Mesothelial cell of epicardium (in vitro differentiated cells): ENCODE measurements at places on chromosomes 11 and 22.

DNA sequence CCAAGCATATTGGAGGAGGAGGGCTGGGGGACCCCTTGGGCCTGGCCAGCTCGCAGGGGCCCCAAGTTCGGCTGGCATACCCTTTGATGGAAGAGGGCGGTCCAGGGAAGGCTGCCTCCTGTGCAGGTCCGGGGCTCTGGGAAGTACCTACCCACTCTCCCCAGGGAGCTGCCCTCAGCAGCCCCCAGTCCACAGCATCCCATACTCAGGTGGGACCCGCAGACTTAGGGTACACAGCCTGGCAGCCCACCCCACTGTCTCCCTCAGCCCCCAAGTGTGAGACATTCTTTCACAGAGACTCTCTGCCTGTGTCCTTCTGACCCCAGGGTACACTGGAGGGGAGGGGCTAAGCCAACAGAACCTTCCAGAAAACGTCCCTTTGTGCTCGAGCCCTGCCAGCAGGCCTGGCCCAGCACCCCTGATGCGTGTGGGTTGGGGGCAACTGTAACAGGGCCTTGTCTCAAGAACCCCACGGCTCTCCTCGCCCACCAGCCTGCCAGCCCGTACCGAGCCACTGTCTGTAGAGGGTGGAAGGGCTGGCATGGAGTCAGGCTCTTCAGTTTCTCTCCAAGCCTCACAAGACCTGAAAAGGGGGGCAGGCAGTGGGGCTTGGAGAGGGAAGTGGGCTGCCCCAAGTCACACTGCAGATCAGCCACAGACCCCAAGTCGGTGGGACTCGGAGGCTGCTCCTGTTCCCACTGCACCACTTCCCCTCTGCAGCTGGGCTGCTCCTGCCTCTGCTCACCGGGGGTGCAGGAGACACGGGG is 7.0 kb upstream of the TNFRSF13C start:
- no peak for DNase-seq

DNA sequence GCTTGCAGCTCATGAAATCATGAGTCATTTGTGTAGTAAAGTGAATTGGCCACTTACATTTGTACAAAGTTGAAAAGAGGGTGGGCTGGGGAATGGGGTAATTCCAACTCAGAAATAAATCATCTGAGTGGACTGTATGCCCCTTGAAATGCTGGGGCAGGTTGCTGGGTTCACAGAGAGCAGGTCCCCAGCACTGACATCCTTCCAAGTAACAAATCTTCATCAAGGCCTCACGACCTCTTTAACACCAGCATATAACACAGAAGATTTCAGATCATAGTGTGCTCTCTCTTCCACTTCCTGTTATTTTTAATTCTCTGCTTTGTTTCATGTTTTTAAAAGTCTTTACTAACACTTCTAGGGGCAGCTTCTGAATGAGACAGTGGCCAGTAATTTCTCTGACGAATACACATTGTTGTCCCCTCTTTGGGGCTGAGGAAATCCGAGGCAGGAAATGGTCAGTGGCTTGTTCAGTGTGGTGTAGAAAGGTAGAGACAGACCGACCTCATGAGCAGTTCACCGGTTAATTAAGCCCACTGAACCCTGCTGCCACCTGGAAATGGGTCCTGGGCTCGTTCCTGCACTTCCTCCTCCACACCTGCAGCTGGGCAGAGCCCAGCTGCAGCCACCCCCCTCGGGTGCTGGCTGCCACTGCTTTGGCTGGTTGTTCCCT is 127.7 kb downstream of the MAML2 start:
- no peak for DNase-seq

DNA sequence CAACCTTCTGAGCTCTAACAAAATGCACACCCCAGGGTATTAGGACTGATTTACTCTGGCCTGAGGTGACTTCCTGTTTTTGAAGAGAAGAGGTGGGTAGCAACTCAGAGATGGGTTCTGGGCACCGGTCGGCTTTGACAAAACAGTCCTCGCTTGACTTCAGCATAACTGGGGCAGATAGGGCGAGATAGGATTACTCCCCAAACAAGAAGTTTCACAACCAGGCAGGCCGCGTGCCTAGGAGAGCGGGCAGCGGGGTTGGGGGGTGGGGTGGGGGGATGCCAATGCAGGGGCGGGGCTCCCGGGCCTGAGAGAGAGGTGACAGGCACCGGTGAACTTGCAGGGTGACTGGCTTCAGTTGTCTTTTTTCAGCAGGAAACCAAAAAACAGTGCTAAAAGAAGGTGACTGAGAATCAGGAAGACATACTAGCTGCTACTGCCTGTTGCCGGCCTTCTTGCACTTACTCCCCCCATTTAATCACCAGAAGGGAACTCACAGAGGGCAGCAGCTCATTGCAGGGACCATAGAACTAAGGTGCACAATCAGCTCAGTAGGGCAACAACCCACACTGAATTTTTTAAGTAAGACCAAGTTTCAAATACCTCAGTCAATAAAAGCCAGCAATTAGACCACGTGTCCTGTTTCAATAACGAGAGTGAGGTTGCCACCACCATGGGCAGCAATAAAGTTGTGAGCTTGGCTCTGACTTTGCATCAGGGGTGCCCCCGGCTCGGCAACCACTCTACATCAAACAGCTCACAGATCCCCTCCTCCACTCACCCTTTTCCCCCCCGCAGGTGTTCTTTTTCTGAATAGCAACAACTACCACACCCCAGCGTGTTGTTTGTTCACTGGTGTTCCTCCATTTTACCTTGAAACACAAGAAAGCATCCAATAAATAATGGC is 37.2 kb upstream of the ETS1 start:
- DNase-seq: no peak

DNA sequence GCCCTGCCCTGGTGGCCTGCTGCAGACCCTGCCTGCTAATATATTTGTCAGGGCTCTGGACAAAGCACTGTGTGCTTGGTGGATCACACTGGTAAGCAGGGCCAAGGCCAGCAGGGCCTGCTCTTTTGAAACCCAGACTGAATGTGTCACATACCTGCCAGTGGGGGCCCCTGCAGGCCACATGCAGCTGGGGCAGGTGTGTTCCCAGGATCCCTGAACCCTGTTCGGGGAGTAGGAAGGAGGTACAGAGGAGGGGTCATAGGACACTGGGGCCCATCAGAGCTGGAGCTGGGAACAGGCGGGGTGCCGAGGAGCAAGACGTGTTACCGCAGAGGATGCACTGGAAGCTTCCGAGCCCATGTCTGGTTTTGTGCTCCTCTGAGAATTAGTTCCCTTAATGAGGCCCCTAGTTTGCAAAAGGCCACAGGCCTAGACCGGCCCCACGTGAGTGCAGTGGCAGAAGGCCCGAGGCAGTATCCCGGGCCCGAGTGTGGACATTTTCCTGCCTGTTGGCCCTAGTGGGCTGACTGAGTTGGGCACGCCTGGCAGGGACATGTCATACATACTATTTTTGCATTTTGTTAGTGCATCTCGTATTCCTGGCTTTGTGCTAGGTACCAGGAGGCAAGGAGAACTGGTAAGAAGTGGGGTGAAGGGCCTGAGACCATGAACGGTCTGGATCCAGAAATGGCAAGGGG is 11.2 kb upstream of the ACR start:
- no peak for DNase-seq

DNA sequence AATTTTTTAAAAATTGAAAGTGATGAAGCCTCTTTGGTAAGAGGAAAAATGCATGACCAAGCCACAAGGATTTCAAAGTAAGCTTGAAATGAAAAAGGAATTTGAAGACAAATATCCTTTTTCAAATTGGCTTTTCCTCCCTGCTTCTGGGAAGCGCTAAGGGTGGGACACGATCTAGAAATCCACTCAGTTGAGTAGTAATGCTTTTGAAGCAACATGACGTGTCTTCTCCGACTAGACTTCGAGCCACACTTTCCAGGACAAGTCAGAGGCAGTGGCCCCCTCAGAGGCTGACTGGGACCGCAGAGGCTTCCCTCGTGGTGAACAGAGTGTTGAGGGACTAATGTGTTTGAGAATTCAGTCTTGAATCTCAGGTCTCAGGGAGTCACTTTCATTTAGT is 39.8 kb downstream of the KREMEN1 start:
- DNase-seq: no peak

GRCh38 chr11:12289667-12290476 is 87.5 kb upstream of the PARVA start:
- no peak for DNase-seq

DNA sequence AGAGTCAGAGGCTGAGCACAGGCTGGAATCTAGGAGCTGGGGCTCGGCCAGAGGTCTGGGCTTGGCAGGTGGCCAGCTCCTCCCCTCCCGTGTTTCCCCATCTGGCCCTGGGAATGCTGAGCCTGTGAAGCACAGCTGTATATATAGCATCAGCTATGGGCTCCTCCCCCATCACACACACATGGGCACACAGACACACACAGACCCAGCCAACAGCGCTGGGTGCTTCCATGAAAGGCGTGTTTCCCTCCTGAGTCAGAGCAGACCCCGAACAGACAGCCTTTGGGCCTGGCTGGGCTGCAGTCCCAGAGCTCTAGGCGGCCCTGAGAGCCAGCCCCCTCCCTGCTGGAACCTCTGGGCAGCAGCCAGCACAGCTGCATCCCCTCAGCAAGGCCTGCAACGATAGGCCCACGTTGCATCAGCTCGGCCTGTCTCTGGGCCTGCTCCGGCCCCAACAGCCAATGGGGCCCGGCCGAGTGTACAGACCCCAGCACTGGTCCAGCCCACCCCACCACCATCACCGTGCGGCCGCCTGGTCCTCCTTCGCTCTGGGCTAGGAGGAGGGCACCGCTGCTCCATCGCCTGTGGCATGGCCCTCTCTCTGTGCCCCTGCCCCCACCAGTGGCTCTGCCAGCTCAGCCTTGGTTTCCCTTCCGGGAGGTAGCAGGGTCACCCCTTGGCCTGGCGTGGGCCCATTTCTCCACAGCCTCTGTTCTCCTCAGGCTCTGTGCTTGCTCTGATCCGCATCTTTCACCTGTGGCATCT is 7.6 kb upstream of the SERPINH1 start:
- peak; percentile 79 for DNase-seq

DNA sequence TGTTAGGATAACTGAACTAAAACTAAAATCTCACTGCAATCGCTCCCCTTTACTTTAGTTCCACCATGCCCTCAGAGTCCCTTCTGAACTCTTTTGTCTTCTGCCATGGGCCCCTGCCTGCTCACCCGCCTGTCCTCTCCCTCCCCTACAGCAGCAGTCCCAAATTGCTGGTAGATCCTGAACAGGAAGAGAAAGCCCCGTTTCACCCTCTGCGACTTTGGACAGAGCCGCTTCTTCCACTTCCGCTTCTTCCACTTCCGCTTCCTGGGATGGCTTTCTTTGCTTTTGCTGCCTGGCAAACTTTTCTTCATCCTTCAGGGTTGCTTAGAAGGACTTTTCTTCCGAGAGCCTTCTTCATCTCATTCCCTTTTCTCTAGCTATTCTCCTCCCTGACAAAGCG is 35.7 kb upstream of the TLCD5 start:
- no peak for DNase-seq

DNA sequence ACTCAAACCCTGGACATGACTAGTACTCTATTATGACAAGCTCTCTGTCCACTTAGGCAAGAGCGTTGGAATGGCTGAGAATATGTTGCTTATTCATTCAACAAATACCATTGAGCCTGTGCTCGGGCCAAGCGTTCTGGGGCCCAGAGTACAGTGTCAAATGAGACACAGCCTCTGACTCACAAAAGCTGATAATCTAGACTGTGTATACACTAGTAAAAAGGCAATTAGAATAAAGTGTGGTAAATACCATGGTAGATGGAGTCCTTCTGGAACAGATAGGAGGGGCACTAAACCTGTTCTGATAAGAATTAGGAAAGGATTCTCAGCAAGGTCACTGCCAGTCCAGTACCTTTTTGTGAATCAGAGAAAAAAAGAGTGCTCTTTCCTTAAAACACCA is 24.7 kb downstream of the KCNE3 start:
- no peak for DNase-seq

DNA sequence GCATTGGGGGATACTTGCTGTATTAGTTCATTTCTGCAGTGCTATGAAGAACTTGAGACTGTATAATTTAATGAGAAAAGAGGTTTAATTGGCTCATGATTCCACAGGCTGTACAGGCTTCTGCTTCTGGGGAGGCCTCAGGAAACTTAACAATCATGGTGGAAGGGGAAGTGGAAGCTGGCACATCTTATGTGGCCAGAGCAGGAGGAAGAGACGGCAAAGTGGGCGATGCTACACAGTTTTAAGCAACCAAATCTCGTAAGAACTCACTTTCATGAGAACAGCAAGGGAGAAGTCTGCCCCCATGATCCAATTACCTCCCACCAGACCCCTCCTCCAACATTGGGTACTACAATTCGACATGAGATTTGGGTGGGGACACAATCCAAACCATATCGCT is 55.1 kb downstream of the TMPRSS5 start:
- no peak for DNase-seq

- no peak for DNase-seq
These were observed 90.0 kb upstream of the LINC01488 start for GRCh38 chr11:69391192-69392103.

- DNase-seq: no peak
These were observed 77.9 kb upstream of the POU2AF2 start for GRCh38 chr11:111167666-111168065.

DNA sequence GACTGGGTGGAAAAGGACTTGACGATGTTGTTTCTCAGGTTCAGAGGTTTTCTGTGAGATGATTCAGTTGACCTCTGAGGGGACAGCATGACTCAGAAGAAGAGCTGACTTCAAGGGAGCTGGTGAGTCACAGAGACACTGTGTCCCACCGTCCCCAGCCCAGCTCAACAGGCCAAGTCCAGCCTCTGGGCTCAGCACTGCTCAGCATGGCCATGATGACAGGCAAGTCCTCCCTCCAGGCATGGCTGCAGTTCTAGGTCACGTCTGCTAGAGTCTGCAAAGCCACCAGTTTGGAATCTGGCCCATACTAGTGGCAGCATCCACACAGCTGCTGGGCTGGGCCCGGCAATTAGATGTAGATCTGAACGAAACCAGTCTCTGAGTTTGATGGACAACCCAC is 12.9 kb downstream of the TRIM29 start:
- DNase-seq: no peak

DNA sequence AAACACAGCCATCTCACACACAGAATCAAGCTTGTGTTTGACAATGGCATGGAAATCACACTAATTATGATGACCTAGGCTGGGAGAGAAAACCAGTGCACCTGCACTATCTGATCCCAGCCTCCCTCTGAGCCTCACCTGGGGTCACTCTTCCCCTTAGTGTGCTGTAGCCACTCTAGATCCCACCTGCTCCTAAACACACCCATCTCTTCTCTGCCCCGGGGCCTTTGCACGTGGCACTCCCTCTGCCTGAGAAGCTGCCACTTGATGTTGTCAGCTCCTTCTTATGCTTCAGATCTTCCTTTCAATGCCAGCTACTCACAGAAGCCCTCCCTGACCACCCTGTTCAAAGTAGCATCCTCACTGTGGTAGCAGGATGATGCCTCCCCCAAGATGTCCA is 42.9 kb upstream of the NFAM1 start:
- DNase-seq: no peak

GRCh38 chr22:48940266-48941032 is 887.2 kb downstream of the BRD1 start:
- DNase-seq: no peak

- no peak for DNase-seq
These were observed 15.9 kb downstream of the PRSS23 start for GRCh38 chr11:86816251-86816726.
